IMR-90 (cell line): ENCODE measurements at places on chromosomes 7 and 10. TPM values are rescaled to one million over a fixed set of nuclear protein-coding genes. Genes with fewer than 3 reads are reported as not detected.

DNA sequence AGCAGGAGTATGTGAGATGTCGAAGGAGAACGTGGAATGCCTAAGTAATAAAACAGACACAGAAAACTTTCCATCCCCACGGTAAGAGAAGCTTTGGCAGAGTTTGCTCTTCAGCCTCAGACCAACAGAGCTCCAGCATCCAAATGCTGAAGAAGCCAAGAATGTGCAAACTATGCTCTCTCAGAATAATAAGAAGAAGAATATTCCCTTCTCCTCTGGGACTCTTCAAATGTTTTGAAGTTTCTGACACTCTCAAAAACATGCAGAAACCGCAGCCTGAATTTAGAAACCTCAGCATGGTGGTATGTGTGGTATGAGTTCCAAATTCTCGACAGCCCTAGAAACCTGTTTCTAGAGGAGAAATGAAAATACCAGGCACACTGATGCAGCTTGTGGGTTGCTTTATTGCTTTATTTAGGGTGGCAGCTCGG is 113.3 kb downstream of the KCNMA1 start:
- no peaks in the 10 kb centered on the region for H3K27me3 ChIP-seq
- no peak overlapping the region for H3K4me3 ChIP-seq
- peaks cover 22% of the 10 kb centered on the region for H3K4me1 ChIP-seq

- no peaks in the 10 kb centered on the region for H3K36me3 ChIP-seq
- DNase-seq, result no peak
- no peaks in the 10 kb centered on the region for H3K27me3 ChIP-seq
- H3K27ac ChIP-seq, result no peak overlapping the region
- no peaks in the 10 kb centered on the region for H3K4me1 ChIP-seq
Measured at GRCh38 chr7:67525588-67525987, 529.0 kb downstream of the TYW1 start.

- H3K27ac ChIP-seq, result no peak overlapping the region
- H3K4me3 ChIP-seq, result no peak overlapping the region
- no peak for DNase-seq
- H3K27me3 ChIP-seq, result peaks cover 95% of the 10 kb centered on the region
- H3K36me3 ChIP-seq, result no peaks in the 10 kb centered on the region
Measured at GRCh38 chr7:27203964-27204594, 4.2 kb upstream of the HOXA13 start.

DNA sequence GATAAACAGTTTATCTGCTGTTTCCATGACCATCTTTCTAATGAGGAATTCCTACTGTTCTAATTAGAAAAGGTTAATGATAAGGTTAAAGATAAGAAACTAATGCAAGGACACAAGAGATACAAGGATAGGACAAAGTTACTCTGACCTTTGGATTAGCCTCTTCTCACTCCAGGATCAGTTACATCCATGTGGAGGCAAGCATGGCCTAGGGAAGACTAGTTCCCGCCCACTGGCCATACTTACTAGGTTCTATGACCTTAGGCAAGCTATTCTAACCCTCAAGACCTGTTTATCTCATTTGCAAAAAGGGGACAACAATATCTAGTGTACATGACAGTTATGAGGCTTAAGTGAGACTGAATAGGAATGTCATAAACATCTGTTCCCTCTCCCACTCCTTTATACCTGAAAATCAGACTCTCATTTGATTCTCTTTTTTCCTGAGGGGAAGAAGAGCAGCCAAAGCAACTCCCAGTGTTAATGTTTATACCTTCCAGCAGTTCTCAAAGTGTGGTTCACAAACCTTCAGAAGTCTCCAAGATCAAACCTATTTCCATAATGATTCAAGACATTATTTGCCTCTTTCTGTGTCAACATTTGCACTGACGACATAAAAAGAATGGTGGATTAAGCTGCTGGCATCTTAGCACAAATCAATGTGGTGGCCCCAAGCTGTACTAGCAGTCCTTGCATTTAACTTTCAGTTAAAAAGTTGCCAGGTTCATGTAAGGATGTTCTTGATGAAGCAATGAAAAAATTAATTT is 72.0 kb downstream of the SRPK2 start:
- DNase-seq, result no peak
- H3K4me3 ChIP-seq, result no peak overlapping the region
- H3K27ac ChIP-seq, result no peak overlapping the region
- H3K27me3 ChIP-seq, result no peaks in the 10 kb centered on the region
- peaks cover 2% of the 10 kb centered on the region; the same call in 1 of the 2 replicates for H3K4me1 ChIP-seq
- H3K36me3 ChIP-seq, result no peaks in the 10 kb centered on the region

DNA sequence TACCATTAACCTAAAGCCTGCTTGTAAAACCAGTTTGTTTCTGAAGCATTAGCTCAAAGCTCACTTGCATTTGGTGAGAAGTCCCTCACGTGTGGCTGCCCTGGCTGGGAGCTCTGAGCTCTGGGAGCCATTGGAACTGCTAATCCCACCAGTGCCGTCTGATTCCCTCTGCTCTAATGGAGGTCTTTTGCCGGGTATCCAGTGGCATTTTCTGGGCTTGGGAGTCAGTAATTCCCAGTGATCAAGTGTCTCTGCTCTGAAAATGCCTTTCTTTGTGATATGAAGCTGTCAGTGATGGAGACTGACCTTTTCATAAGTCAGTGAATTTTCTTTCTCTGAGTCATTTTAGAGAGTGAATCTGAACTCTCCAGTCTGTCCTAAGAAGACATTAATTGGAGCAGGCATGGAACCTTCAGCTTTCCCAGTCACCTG is 36.9 kb upstream of the FAM20C start:
- H3K27me3 ChIP-seq, result peaks cover 7% of the 10 kb centered on the region; the same call in 1 of the 2 replicates
- no peaks in the 10 kb centered on the region for H3K36me3 ChIP-seq
- DNase-seq, result peak; percentile 36
- no peak overlapping the region for H3K4me3 ChIP-seq
- peaks cover 8% of the 10 kb centered on the region for H3K4me1 ChIP-seq

- H3K36me3 ChIP-seq, result no peaks in the 10 kb centered on the region
- no peak overlapping the region for H3K27ac ChIP-seq
- H3K27me3 ChIP-seq, result no peaks in the 10 kb centered on the region
Measured at GRCh38 chr7:22630069-22630468, 96.9 kb upstream of the IL6 start.

DNA sequence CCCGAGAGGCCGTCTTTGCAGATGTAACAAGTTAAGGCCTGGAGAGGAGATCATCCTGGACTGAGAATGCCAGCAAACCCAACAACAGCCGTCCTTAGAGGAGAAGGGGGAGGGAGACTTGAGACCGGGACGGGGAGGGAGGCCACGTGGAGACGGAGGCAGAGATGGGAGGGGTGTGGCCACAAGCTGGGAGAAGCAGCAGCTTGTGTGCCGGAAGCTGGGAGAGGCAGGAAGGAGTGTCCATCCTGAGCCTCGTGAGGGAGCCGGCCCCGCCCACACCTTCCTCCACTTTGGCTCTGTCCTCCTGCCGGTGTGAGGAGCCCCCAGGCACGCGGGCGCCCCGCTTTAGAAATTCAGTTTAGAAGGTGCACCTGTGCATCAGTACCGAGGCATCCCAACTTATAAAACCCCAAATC is 95.7 kb downstream of the DNAJB6 start:
- no peaks in the 10 kb centered on the region for H3K36me3 ChIP-seq
- H3K27me3 ChIP-seq, result no peaks in the 10 kb centered on the region
- H3K4me3 ChIP-seq, result peak overlapping the region; percentile 9; the same call in 1 of the 2 replicates
- H3K27ac ChIP-seq, result no peak overlapping the region
- peaks cover 4% of the 10 kb centered on the region; the same call in 1 of the 2 replicates for H3K4me1 ChIP-seq

DNA sequence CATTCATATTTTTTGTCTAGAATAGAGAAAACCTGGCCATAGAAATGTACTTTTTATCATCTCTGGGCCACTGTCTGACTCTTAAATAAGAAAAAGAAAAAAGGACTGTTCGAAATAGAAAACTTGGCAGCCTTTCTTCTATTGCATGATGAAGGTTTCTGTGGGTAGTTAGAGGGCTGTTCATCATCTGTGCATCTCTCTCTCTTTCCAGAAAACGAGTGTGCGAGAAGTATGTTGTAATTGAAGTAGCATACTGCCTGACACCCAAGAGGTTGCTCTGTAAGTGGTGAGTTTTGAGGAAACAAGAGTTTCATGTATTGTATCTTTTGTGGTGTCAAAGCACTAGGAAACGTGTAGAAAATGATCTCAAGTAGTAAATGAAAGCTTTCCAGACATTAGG is 343.2 kb upstream of the TMEM229A start:
- no peak overlapping the region for H3K27ac ChIP-seq
- no peak overlapping the region for H3K4me3 ChIP-seq

DNA sequence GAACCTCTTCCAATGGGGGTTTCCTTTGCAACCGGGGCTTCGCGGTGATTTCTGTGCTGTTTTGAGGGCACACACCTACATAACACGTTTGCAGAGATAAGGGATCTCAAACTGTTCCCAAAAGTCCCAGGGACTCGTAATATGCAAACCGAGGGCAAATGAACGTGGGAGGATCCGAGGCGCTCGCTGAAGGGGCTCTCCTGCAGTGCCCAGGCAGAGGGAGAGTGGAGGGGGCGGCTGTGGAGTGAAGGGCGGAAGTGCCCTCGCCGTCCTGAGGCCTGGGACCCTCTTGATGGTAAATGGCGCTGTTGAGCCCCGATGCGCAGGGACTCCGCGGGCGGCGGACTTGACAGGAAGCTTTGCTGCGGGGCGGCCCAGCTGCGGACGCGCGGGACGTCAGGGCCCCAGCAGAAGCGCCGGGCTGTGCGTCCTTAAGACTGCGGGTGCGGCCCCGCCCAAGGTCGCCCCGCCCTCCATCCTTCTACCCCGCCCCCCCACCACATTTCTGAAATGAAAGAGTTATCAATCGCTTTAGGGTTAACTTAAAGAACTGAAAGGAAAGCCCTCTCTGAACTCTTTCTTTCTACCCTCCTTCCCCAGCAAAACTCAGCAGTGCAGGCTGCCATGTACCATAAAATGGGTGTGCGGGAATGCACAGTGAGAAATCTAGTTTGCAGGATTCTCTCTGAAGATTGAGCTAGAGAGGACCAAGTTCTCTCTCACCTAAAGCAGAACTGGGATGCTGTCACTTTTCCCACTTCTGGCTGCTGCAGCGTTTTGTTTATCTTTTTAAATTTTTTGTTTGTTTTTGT is 151.8 kb upstream of the YAE1 start:
- H3K4me1 ChIP-seq, result no peaks in the 10 kb centered on the region
- peak overlapping the region; percentile 47 for H3K4me3 ChIP-seq
- DNase-seq, result peak; percentile 17
- no peak overlapping the region for H3K27ac ChIP-seq
- no peaks in the 10 kb centered on the region for H3K36me3 ChIP-seq
- H3K27me3 ChIP-seq, result no peaks in the 10 kb centered on the region; the same call in 1 of the 2 replicates

- no peaks in the 10 kb centered on the region for H3K4me1 ChIP-seq
- no peak overlapping the region for H3K4me3 ChIP-seq
- DNase-seq, result no peak
- no peak overlapping the region for H3K27ac ChIP-seq
- no peaks in the 10 kb centered on the region for H3K36me3 ChIP-seq
Measured at GRCh38 chr10:86264481-86265231, 101.9 kb downstream of the GRID1 start.

DNA sequence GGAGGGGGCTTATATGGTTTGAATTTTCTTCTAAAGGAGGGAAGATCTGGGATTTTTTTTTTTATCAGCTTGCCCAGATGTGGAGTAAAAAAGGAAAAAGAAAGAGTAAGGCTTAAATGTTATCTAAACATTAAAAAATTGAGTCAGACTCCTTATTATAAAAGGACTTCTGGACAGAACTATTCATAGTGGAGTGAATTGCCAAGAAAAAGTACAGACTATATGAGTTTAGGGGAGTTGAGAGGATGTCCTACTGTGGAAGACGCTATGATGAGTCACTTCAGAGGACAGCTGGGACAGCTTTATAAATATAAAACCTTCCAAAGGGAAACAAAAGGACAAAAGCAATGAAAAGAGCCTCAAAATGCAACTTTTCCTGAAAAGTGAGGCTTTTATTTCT is 73.0 kb downstream of the TFPI2 start:
- no peaks in the 10 kb centered on the region for H3K36me3 ChIP-seq
- no peak overlapping the region for H3K27ac ChIP-seq
- no peak overlapping the region for H3K4me3 ChIP-seq
- no peaks in the 10 kb centered on the region for H3K4me1 ChIP-seq

DNA sequence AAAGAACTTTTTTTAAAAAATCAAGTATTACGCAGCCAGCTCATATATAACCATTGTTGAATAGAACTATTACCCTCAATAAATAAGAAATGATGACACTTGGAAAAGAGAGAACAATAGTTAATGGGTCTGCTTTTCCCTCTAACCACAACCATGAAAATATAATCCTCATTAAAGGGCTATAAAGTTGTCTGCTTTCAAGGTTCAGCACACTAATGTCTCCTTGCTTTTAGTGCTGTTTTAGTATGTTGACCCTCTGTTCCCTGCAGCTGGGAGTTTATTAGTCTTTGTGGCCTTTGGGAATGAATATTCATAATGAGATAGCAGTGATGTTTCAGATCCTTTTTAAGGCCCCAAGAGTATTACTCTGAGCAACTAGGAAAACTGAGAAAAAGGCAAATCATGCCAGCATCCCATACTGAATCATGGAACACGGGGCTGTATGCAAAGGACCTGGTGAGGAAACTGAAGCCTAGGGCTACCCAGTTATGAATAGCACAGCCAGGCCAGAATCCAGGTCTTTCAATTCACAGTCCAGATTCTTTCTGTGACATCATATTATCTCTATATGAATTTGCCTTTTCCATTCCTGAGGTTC is 332.0 kb upstream of the LRGUK start:
- DNase-seq, result no peak
- H3K4me3 ChIP-seq, result no peak overlapping the region
- H3K36me3 ChIP-seq, result no peaks in the 10 kb centered on the region
- H3K27ac ChIP-seq, result no peak overlapping the region
- no peaks in the 10 kb centered on the region for H3K27me3 ChIP-seq
- H3K4me1 ChIP-seq, result peaks cover 5% of the 10 kb centered on the region; the same call in 1 of the 2 replicates

DNA sequence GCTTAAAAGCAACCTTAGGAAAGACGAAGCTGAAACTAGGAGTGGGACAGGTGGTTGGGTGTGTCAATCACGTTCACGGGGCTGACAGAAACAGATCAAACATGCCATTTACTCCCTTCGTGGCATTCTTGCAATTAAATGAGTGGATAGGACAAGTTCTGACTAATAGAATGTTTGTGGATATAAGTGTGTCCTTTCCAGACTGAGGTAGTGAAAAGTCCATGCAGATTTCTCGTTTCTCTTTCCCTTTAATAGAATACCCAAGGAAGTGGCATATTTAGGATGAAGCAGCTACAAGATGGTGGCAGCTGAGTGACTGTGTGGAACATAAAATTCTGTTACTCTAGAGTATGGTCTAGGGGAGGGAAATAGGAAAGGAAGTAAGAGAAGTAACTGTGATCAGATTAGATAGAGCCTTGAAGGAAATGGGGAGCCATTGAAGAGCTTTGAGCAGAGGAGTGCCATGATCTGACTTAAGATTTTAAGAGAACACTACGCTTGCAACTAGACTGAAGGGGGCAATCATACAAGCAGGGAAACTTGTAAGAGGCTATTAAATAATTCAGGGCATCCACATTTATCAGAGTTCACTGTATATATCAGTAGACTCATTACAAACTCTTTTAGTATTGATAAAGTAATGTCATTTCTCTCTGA is 46.3 kb upstream of the HYAL4 start:
- H3K36me3 ChIP-seq, result no peaks in the 10 kb centered on the region
- H3K4me3 ChIP-seq, result no peak overlapping the region
- no peaks in the 10 kb centered on the region for H3K27me3 ChIP-seq
- peaks cover 2% of the 10 kb centered on the region; the same call in 1 of the 2 replicates for H3K4me1 ChIP-seq

MRC1 gene
- not detected in 2 replicates for total RNA-seq

PAPOLB gene
- under 0.01 TPM in 2 replicates for total RNA-seq

ZNF804B gene
- total RNA-seq, result not detected in 2 replicates

VSTM2A gene
- not detected in 2 replicates for total RNA-seq

MACC1 gene
- total RNA-seq, result under 0.01 TPM in 2 replicates

LRIT1 gene
- not detected in 2 replicates for total RNA-seq

REEP3 gene
- 28.9 and 48.6 TPM in 2 replicates for total RNA-seq

TRIM50 gene
- not detected in 2 replicates for total RNA-seq

GIMAP4 gene
- total RNA-seq, result not detected in 2 replicates

CALML3 gene
- not detected in 2 replicates for total RNA-seq

BCL7B gene
- total RNA-seq, result 6.1 and 7.2 TPM in 2 replicates

FAM241B gene
- 0.18 and 0.28 TPM in 2 replicates for total RNA-seq
